ENCODE measurements at places on chromosomes 5 and 9.

DNA sequence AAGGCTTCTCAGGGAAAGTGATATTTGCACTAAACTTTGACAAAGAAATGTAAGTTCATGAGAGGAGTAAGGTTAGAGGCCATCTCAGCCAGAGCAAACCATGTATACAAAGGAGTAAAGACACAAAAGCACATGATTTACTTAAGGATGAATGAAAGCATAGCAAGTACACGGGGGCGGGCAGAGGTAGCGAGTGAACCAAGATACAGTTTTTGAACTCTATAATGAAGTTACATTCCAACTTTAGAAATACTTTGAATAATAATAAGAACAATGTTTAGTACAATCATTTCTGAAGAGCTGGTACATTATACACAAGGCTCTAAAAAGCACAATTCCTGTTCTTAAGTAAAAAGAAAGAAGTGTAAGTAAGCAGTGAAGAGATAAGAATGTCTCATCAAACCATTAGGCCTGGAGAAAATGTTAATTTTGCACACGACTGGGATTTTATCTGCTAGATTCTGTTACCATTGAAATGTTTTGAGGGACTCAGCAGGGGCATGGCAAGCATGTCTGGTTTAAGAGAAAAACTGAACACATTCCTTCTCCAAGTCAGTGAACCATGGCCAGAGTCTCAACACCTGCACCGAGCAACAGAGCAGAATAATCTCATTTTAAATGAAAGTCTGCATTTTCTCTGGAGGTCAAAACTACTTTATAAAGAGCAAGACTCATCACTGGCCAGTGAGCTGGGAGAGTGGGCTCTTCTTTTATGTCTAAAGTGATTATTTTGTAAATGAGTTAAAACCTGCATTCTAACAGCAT lies 147.6 kb upstream of the TRPM3 start:
- no peak for DNase-seq

GRCh38 chr9:85009251-85009650 lies 339.7 kb downstream of the NTRK2 start:
- DNase-seq: no peak

DNA sequence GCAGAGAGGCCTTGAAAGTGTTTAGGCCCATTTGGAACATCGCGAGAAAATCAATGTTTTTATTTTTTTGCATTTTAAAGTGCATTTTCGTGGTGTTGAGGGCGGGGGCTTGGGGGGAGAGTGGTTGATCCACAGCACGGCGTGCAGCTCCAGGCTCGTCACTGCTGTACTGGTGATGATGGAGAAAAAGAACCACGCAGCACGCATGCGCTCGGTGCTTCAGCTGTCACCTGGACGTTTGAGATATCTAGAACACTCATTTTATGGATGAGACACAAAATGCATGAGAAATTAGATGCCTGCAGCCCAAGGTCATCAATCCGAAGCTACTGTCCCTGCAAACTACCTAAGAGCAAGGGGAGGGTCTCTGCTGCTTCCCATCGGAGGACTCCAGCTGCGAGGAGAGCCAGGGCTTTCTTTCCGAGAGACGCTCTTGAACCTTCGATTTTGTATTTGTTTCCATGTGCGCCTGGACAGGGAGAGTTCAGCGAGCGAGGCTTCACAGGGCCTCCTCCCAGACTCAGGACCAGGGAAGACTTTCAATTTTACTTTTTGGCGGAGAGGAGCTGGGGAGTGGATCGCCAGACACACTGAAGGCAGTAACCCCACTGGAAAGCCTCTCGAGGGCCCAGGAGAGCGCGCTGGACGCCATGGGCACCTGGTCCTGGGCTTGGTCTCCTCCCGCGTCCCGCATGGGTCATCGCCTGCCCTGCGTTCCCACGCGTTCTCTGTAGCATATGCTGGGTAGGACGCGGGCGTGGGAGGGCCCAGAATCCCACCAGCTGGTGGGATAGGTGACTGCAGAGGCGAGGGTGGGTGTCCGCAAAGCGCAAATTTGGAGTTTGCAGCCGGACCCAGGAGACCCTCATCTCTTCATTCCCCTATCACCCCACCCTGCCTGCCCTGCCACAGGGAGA lies 2.5 kb downstream of the DMRT2 start:
- DNase-seq: no peak

GRCh38 chr9:126678989-126679388 lies 65.3 kb downstream of the LMX1B start:
- no peak for DNase-seq

GRCh38 chr9:117191504-117192261 lies 223.2 kb downstream of the ASTN2 start:
- DNase-seq: no peak

DNA sequence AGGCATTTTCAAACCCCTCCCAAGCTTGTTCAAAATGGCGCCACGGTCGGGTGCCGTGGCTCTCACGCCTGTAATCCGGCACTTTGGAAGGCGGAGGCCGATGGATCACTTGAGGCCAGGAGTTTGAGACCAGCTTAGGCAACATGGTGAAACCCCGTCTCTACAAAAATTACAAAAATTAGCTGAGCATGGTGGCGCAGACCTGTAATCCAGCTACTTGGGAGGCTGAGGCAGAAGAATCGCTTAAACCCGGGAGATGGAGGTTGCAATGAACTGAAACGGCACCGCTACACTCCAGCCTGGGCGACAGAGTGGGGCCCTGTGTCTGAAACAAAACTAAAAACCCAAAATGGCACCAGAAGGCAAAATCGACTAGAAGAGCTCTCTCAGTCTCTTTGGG lies 142.0 kb downstream of the MTX3 start:
- DNase-seq: no peak

- no peak for DNase-seq
Observed at GRCh38 chr9:78592811-78593210, 295.9 kb downstream of the PSAT1 start.

- no peak for DNase-seq
Observed at GRCh38 chr9:29616844-29617243, 2043.6 kb upstream of the C9orf72 start.

DNA sequence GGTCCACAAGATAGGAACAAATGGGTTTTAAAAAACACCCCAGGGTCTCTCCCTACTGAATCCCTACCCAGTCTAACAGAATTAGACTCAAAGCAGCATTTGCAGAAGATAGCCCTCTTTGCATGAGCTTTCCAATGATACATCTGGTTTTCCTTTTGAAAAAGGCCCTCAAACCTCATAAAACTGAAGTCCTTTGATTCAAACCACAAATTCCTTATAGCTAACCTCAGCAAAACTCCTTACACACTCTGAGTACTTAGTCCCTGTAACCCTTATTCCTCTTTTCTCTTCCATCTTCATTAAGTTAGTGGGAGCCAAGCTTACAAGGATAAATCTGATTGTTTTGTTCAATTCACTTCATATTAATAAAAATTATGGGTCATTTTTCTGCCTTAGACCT lies 90.5 kb upstream of the TNC start:
- DNase-seq: no peak

GRCh38 chr5:36240779-36241630 lies 720 bp downstream of the NADK2 start:
- DNase-seq: peak; percentile 21

DNA sequence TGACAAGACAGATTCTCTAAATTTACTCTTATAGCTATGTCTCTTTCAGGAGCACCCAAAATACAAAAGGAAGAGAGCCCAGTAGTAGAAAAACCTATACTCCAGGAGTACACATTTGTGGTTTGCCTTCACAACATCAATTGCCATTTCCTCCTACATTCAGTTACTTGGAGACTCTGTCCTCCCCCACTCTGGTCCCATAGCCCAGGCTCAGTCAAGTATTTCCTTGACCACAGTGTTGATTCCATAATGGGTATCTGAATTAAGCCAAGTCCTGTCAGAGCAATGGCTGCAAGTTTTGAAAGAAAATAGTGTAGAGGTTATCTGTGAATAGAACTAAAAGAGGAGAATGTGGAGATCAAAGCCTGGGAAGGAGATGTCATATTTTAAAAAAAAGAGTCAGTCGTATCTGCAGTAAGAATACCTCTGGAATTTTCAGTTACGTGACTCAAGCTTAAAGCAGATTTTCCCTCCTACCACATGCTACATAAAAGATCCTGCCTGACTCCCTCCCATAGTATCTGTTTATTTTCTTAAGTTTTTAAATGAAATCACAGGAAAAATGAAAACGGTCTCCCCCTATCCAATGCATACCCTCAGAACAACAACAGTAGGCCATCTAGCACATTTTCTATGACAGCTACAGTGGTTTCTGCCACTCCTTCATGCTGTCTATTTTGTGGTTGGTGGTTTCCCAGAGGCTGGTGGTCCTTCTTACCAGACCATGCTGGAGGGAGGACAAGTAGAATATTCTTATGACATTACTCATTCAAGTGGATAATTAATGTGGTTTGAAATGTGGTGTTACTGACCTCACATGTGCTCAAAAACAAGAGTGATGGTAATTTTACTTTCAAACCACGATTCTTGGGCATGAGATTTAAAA lies 249.7 kb upstream of the TMEM161B start:
- no peak for DNase-seq

GRCh38 chr5:88045931-88046461 lies 222.6 kb downstream of the TMEM161B start:
- no peak for DNase-seq

- peak; percentile 69 for DNase-seq
Observed at GRCh38 chr5:37665889-37666288, 174.0 kb downstream of the GDNF start.

DNA sequence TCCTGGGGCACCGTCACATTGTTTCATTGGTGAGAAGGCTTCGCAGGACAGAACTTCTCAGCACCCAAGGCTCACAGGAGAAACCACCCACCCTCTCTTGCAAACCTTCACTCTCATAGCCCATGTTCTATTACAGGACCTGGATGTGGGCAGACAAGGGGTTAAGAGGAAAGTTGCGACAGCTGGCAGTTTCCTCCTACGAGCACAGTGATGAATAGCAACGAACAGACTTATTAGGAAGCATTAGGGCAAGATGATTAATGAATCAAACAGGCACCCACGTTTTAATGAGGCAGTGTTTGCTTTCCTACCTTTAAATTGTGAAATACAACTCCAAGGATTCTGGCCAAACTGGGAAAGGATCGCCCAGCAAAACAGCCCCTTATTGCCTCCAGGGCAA lies 339.3 kb downstream of the DRD1 start:
- no peak for DNase-seq

- no peak for DNase-seq
Observed at GRCh38 chr5:127290019-127290945, at the start of gene MEGF10. Gene MEGF10 (plus strand): TSS chr5:127290796. CDS start chr5:127331309, 40,513 bp downstream.

- DNase-seq: no peak
Observed at GRCh38 chr9:34363619-34364351, 12.9 kb downstream of the MYORG start.
